Nucleus accumbens (tissue), 56 donors: ENCODE measurements at places on chromosomes 2 and 18.

DNA sequence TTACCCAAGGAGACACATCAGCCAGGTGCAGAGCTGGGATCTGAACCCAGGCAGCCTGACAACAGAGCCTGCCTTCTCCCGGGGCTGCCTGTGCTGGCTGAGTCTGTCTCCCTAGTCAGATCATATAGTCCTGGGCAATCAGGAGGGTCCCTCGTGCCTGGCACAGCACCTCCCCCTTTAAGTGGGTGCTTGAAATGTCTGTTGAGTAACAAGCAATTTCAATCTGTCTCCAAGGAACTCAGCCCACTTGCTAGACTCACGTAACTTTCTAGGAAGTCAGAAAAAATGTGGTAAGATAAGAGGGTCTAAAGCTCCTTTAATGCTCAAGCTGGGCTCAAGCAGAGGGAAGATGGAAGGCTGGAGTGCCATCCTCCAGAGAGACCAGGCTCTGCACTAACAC is 51.9 kb downstream of the REEP1 start:
- no peak for DNase-seq

DNA sequence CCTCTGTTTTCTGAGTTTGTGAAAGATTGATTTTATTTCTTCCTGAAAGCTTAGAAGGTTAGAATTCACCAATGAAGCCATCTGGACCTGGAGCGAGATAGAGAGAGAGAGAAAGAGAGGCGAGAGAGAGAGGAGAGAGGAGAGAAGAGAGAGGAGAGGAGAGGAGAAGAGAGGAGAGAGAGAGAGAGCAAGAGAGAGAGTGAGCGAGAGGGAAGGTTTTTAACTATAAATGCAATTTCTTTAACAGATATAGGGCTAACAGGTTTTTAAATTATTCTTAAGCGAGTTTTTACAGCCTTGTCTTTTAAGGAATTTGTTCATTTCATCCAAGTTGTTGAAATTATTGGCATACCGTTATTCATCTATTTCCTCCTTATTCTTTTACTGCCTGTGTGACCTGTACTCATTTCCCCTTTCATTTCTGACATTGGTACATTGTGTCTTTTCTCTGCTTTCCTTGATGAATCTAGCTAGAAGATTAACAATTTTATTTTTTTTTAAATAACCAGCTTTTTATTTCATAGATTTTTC is 56.1 kb downstream of the BABAM2 start:
- no peak for DNase-seq

- DNase-seq: no peak
Observed at GRCh38 chr2:21261591-21261990, 137.8 kb downstream of the TDRD15 start.

DNA sequence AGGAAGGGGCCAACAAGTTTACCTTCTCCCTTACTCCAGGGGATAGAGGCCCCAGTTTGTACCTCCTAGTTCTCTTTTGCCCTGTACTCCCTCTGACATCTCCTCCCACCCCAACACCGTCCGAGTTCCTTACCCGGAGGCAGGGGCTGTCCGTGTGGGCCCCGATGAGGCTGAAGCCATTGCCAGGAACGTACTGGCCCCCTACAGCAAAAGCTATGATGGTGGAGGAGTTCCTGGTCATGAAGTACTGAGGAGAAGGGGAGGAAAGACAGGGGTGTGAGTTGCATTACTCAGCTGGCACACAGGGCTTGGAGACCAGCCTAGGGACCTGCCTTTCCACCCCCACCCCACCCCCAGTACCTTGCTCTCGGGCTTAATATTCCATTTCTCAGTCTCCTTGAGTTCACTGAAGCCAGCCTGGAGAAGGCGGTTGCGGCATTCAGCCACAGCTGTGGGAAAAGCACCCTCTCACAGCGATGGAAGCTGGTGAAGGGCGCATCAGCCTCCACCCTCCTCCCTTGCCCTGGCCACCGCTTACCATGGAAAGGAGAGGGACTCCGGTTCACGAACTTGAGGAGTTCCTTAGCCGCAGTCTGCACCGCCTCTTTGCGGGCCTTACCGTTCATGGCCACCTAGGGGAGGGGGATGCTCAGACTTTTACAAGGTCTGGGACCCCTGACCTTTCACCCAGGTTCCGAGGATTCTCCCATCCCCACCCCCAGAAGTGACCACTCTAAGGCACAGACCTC is 1.0 kb downstream of the DNPEP start:
- no peak for DNase-seq

DNA sequence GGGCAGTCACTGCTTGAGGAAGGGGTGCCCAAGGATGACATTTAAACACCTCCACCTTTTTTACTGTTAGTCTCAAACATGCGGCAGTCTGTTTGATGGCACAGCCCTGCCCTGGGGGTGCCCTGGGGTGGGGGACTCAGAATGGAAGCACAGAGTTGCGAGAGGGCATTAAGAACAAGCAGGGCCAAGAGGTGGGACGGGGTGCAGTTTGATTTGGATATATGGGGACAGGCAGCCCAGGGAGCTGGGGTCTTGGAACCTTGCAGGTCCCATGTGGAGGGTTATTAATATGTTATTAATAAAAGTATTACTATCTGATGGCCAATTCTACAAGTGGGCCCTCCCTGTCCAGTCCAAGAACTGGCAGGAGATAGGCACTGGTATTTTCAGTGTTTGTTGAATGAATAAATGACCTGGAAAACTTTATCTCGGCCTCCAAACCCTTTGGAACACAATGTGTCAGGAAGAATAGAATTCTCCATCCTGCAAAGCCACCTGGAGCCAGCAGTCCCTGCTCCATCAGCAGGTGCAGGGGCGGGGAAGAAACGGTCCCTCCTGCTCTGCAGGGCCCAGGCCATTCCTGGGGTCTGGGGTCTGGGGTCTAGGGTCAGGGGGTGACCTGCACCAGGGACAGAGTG is 25.2 kb downstream of the SDC1 start:
- no peak for DNase-seq

- no peak for DNase-seq
Observed at GRCh38 chr2:192127434-192127833, 67.3 kb downstream of the TMEFF2 start.

- DNase-seq: no peak
Observed at GRCh38 chr2:240561325-240561971, 1.3 kb downstream of the DUSP28 start.

DNA sequence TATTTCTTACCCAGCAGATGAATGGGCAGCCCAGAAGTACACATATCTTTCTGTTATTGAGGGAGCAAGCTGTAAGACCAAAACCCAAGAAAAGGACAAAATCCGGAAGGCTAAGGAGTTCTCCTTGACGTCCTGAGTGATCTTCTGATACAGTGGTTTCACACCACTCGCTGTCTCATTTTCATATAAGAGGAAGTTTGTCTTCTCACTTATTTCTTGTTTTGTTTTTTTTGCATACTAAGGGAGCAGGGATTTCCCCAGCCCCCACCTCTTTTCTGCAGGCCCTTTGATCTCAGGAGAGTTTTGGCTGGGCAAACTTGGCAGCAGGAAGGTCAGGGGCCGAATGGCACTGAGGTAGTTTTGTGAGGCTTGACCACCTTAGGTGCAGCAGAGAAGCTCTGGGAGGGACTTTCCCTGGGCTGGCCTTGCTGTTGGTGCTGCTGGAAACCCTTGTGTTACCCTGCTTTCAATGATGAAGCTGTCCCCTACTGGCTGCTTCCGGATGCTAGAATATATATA is 13.3 kb downstream of the CHRNA1 start:
- DNase-seq: no peak

DNA sequence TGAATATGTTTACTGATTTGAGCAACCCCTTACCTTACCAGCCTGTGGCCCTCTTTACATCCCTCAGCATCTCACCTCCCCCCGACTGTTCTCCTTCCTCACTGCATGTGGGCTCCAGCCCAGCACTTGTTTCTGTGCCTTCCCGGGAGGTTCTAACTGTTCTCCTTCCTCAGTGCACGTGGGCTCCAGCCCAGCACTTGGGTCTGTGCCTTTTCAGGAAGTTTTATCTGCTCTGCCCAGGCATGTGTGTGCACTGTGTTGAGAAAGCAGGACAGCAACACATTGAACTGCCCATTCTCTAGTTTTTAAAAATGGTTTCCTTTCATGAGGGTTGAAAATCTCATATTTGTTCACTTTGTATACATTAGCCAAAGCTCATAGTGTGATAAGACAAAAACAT is 158.4 kb downstream of the ATP9B start:
- DNase-seq: no peak

- no peak for DNase-seq
Observed at GRCh38 chr18:21064347-21064746, 47.3 kb downstream of the ROCK1 start.

- no peak for DNase-seq
Observed at GRCh38 chr2:221747289-221747972, 175.3 kb upstream of the EPHA4 start.

DNA sequence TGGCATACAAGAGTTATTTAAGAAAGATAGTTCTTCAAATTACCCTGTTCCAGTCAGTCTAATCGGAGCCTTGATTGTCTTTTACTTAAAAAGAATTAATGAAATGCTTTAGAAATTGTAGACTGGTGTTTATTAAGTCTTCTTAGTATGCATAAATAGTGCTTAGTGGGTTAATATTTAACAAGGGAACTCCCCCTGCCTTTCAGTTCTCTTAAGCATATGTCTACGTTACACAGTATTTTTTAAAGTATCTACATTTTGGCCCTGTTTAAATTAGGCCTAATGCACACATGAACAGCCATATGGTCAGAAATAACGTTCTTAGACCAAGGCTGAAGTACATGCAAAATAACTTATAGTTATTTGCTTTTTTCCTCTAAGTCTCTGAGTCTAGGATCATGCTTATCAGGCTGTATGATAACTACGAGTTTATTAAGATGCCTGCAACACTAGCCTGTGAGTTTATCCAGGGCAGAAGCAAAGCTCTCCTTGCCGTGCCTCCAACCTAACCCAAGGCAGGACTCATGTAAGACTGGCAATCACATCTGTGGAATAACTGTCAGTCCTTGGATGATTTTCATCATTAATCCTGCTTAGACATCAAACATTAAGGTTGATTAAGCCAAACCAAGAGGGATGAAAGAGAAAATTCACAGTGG is 6.7 kb downstream of the BCL2 start:
- no peak for DNase-seq

- no peak for DNase-seq
Observed at GRCh38 chr18:68699043-68699442, 15.9 kb downstream of the TMX3 start.

GRCh38 chr2:217530392-217531090 is 472.3 kb downstream of the TNS1 start:
- no peak for DNase-seq

GRCh38 chr2:50975546-50975945 is 56.4 kb downstream of the NRXN1 start:
- DNase-seq: no peak
